ENCODE measurements at places on chromosomes 11 and 22.

- DNase-seq = no peak
Measured at GRCh38 chr11:61869708-61870451, 21.5 kb downstream of the FADS3 start.

DNA sequence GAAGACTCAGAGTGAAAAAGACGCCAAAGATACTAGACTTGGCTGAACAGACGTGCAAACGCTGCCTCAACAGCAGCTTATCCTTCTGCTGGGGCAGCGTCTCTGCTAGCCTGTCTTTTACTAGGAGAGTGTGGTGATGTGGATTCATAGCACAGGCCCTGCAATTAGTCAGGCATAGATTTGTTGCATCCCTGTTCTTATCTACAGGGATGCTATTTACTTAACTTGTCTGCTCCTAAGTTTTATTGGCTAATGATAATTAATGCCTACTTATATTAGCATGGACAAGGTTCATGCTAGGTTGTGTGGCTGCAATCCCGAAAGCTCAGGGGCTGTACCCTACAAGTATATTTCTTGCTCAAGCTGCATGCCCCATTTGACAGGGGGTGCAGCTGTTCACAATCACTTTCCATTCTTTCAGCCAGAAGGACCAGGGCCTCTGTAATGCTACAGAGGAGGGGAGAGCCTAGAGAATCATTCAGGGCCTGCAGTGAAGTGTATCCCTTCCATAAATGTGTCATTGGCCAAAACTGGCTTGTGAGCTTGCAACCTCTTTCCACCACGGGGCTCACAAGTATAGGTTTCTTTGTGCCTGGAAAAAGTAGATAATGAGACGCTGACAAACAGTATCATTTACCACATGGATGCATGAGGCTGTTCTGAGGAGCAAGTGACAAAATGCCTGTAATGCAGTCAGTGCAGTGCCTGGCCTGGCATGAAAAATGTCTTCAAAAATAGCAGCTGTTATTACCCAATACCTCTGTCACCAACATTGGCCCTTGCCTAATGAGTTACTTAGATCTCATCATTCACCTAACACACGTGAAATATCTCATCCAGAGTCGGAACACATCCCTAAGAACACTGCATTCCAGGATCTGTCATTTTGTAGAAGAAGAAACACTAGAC lies 685.8 kb upstream of the API5 start:
- DNase-seq = no peak

GRCh38 chr11:44326615-44327475 lies 16.9 kb upstream of the ALX4 start:
- no peak for DNase-seq

DNA sequence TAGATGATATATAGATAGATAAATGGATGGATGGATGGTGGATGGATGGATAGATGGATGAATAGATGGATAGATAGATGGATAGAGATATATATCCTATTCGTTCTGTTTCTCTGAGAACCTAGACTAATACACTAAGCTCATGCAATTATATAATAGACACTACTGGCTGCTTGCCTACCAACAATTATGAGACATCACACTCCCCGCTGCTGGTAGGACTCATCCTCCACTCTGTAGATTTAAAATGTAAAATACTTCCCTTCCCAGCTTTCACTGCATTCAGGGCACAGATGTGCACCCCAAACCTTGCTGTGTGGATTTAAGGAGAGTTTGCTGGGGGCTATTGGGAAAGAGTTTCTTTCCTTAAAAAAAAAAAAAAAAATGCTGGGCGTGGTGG lies 28.3 kb upstream of the RCN1 start:
- no peak for DNase-seq

GRCh38 chr22:22556995-22557925 lies 1.8 kb downstream of the PRAME start:
- DNase-seq = no peak

GRCh38 chr11:11435635-11436034 lies 82.6 kb upstream of the CSNK2A3 start:
- no peak for DNase-seq

GRCh38 chr22:24436553-24436952 lies 9.2 kb downstream of the ADORA2A start:
- no peak for DNase-seq

DNA sequence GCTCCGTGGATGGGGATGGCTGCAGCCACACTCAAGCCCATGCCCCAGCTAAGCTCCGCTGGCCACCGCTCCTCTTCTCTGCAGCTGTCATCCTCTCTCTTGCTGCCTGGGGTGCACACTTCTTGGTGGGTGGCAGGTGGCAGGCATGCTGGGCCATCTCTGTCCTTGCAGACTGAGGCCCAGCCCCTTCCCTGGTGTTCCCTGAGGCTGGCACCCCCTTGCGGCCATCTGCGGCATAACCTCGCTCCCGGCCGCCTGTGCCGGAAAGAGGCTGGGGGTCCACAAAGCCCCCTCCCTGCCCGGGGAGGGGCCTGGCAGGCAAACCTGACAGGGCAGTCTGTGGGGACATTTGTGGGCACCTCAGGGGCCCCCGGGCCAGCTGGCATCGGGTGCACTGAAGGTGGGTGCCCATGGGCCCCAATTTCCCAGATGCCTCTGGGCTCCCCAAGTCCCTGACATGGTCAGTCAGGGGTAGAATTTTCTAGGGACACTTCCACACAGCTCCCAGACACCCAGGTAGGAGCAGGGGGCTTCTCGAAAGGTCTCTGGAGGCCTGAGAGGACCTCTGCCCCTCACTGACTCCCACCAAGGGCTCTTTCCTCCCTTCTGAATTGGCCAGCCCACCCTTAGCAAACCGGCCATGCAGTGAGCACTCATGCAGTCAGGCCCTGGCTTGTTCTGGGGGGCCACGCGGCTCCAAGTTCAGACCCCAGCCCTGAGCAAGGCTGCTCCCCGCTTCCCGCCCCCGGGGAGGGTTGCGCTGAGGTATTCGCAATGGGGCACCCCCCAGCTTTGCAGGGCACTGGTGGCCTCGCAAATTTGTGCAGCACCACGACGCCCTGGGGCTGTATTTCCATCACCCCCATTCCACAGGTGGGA lies 23.5 kb upstream of the TH start:
- DNase-seq = peak; percentile 68

DNA sequence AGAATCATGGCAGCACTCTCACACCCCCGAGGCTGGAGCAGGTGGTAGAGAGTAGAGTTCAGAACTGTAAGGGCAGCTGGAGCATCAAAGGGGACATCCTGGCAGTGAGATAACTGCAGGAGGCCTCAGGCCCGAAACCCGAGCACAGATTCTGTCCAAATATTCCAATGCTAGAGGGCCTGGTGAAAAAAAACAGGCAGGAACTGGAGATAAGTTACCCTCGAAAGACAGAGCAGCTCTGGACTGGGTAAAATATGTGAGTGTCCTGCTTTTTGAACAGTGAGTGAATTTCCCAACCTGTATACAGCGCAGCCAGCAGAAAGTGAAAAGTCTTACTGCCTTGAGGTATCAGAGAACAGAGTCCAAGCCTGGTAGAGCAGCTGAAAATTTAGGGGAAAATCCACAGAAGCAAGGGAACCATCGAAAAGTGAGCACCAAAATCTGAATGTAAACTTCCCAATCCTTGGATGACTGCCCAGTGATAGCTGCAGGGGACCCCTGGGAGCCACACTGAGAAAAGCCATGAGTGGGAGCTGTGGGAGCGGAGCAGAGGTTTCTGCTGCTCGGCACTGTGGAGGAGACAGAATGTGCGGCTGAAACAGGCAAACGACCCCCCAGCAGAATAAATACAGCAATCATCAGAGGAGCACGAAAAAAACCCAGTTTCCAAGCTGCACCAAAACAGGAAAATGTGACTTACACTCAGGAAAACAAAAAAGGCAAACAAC lies 50.6 kb downstream of the WNT11 start:
- DNase-seq = no peak

DNA sequence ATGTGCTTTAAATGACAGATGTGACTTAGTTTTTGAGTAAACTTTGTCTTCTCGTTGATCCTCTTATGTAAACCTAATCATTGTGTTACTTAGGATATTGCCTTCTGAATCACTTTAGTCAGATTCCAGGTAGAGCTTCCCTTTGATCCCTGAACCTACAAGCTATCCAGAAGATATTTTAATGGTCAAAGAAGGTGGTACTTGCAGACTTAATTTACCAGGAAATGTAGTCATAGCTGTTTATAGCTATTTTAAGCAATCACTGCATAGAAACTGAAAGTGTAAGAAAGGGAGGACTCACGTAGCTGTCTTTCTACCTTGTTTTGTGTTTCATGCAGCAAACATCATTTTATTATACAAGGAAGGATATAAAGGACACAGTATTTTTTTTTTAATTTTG lies 189.5 kb downstream of the DDX10 start:
- DNase-seq = peak; percentile 15

DNA sequence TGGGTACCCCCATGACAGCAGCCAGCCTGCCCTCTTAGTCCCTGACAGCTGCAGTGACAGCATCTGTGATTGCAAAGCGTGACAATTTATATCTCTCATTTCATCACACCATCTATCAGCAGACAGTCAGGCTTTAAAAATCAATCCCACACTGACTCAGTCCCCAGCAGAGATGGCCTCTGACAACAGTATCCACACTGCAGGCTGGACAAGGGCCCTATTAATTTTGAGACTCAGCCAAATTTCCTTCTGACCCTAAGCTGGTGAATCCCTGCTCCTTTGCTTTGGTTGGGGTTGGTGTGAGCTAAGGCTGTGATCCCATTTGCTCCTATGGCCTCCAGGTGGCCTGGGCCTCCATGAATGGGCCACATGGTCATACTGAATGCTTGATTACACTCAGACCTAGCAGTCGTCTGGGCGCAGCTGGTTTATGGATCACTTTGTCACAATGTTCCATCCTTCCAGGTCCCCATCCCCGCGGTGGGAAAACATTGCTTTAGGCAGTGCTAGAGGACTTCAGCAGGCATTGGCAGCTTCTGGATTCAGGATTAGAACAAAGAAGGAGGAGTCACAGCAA lies 68.2 kb upstream of the B3GAT1 start:
- DNase-seq = no peak

GRCh38 chr11:108733479-108734116 lies 68.7 kb downstream of the DDX10 start:
- DNase-seq = peak; percentile 11

- no peak for DNase-seq
Measured at GRCh38 chr11:9148727-9149126, 57.3 kb upstream of the SCUBE2 start.

DNA sequence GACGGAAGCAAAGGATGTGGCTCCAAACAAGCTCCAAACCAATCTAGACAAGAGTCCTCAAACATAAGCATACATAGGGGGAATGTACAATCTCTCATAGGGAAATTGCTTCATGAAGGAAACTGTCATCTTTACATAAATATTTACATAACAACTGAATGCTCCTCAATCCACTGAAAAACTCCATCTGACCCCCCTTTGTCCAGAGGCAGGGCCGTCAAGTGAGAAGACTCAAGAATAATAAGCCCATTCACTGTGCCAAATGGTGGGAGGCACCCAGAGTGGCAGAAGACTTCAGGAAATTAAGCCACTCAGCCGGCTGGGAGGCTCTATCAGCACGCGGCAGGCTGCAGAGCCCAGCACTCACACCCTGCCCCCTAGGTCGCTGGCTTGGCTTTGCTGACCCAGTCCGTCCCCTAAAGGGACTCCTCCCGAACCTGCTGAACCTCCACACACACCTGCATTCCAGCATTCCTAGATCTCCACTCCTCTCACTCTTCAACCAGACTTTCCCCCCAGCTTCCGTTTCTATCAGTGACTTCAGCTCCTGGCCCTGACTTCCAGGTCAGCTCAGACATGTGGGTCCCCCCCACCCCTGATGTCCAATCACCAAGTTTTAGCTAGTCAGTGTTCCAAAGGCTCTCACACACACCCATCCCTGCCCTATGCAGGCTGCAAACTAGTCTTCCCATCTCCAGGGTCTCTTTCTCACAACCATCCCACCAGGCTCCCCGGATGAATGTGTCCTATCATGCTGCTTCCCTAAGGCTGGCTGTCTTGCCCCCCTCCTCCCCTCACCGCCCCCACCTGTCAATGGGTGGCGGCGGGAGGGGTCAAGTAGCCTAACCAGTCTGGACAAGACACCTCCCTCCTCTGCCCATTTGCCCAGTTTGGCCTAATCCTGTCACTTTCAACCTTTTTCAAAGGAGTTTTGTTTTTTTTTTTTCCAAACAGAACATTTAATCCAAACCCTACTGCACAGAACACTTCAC lies 11.3 kb downstream of the VPS37C start:
- DNase-seq = no peak

- DNase-seq = no peak
Measured at GRCh38 chr22:49967706-49968208, 7.2 kb downstream of the PIM3 start.

DNA sequence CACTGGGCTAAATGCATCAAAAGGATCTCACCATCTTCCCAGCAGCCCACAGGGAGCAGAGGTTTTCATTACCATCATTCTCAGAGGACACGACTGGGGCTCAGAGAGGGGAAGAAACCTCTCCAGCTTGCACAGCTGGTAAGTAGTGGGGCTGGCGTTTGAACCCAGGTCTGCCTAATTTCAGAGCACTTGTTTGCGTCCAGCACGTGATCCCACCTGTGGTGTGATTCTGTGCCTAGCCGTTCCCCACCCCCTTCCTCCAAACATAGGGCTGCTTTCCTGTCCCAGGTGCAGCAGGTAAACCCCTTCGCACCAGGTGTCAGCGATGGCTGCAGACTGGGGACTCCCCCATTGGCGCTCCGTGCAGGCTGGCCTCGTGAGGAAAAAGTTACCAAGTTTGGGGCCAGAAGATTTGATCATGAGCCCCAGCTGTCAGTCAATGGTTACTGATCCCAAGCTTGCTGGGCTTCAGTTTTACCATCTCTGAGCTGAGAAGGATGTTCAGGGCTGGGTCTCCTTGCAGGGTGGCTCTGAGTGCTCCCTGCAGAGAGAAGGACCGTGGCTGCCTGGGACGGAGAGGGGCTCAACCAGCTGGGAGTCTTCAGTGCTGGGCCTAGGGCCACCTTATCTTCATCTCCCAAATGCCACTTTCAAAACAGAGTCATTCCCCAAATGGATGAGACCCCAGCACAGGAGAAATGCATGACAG lies 445.6 kb downstream of the TBC1D22A start:
- DNase-seq = no peak

GRCh38 chr11:92826603-92827002 lies 142.8 kb upstream of the MTNR1B start:
- no peak for DNase-seq

DNA sequence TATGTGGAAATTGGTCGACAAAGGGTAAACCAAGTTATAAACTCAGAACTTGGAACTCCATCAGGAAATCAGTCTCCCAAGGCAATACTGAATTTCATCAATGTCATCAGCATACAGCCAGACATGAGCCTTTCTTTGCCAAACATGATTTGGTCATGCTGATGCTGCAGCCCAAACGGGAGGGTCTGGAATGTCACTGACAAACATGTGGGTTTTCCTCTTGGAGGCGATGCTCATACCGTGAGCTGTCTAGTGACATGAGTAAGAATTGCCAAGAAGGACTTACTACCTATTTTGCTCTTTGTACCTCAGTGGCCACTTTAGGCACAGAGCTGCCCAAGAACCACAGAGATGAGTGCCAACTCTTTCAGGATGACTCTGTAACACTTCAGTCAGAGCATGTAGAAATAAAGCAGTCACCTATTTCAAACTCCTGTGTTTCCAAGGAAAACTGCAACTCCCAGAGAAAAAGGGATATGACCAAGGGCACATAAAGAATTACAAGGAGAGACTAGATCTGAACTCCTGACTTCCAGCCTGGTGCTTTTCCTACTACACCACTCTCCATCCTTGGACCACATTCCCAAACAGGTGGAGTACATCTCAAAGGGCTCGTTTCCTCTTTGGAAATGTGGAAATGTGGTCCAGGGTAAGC lies 24.3 kb upstream of the MRGPRX2 start:
- no peak for DNase-seq

- DNase-seq = no peak
Measured at GRCh38 chr22:29904020-29904419, 21.0 kb downstream of the MTMR3 start.

- DNase-seq = no peak
Measured at GRCh38 chr22:38415561-38416321, 39.3 kb downstream of the KCNJ4 start.
